ENCODE measurements at places on chromosomes 12 and 14. TPM values are rescaled to one million over a fixed set of nuclear protein-coding genes. Genes with fewer than 3 reads are reported as not detected.

- peak; percentile 39 for DNase-seq
Observed at GRCh38 chr12:103505371-103506236, 9.8 kb upstream of the C12orf42 start.

GRCh38 chr12:26966842-26967241 is 28.6 kb downstream of the FGFR1OP2 start:
- no peak for DNase-seq

- no peak for DNase-seq
Observed at GRCh38 chr12:120614848-120615247, 25.6 kb upstream of the CABP1 start.

- DNase-seq: no peak
Observed at GRCh38 chr12:58931518-58931917, 11.2 kb upstream of the LRIG3 start.

DNA sequence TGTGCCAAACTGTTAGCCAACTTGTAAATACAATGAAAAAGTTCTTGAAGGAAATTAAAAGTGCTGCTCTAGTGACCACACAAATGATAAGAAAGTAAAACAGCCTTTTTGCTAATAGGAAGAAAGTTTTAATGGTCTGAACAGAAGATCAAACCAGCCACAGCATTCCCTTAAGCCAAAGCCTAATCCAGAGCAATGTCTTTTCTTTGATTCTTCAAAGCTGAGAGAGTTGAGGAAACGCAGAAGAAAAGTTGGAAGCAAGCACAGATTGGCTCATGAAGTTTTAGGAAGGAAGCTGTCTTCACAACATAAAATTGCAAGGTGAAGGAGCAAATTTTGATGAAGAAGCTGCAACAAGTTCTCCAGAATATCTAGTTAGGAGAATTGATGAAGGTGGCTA is 213.8 kb downstream of the ATXN7L3B start:
- DNase-seq: no peak

- DNase-seq: no peak
Observed at GRCh38 chr12:115666168-115666567, 611.3 kb downstream of the MED13L start.

ARHGDIB gene
- 1,212 TPM for total RNA-seq

LALBA gene
- not detected for total RNA-seq

KRT77 gene
- total RNA-seq: not detected

Data from activated naive CD8-positive, alpha-beta T cell treated with anti-CD3 and anti-CD28 coated beads, Interleukin-2, amount 10 ng/mL, durations not matched to agents 7 days and 5 days (primary cell).